ENCODE measurements at places on chromosomes 7 and 10. TPM values are rescaled to one million over a fixed set of nuclear protein-coding genes. Genes with fewer than 3 reads are reported as not detected.

The CARD11 gene
- 0.63 TPM for total RNA-seq

The HOXA6 gene
- not detected for total RNA-seq

The CCL24 gene
- total RNA-seq, result 0.88 TPM

The SLC18A2 gene
- total RNA-seq, result 0.15 TPM

The LBX1 gene
- not detected for total RNA-seq

The POLR3A gene
- 5.6 TPM for total RNA-seq

The VSTM4 gene
- total RNA-seq, result 2.7 TPM

The RAB18 gene
- total RNA-seq, result 51.3 TPM

The AKR1C8 gene
- total RNA-seq, result 24.7 TPM

The CCDC7 gene
- total RNA-seq, result 4.9 TPM

The BICC1 gene
- 1.6 TPM for total RNA-seq

The GBX1 gene
- not detected for total RNA-seq

The LIPN gene
- total RNA-seq, result not detected

The GIMAP4 gene
- total RNA-seq, result 9.8 TPM

The LRRD1 gene
- total RNA-seq, result not detected

The GDF2 gene
- 7.2 TPM for total RNA-seq

The PLXDC2 gene
- 5.0 TPM for total RNA-seq

The CNPY1 gene
- total RNA-seq, result not detected

The HYAL4 gene
- total RNA-seq, result not detected
